ENCODE measurements at places on chromosomes 5 and 9.

- DNase-seq: no peak
Observed at GRCh38 chr9:89872913-89873707, 268.3 kb downstream of the GADD45G start.

GRCh38 chr5:83363111-83363885 is 108.2 kb upstream of the VCAN start:
- DNase-seq: no peak

- no peak for DNase-seq
Observed at GRCh38 chr9:125908136-125908535, 161.0 kb downstream of the PBX3 start.

DNA sequence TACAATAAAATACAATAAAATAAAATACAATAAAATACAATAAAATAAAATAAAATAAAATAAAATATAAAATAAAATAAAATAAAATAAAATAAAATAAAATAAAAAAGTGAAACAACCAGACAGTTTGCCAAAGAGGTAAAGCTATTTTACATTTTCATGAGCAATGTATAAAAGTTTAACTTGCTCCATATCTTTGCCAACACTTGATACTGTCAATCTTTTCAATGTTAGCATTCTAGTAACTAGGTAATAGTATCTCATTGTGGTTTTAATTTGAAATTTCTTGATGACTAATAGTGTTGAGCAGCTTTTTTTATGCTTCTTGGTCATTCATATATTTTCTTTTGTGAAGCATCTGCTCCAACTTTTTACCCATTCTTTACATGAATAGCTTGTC is 17.3 kb downstream of the TTC33 start:
- no peak for DNase-seq

GRCh38 chr9:86434039-86434726 is 80.0 kb upstream of the TUT7 start:
- DNase-seq: no peak

GRCh38 chr5:876398-877365 is 15.9 kb downstream of the BRD9 start:
- DNase-seq: no peak

DNA sequence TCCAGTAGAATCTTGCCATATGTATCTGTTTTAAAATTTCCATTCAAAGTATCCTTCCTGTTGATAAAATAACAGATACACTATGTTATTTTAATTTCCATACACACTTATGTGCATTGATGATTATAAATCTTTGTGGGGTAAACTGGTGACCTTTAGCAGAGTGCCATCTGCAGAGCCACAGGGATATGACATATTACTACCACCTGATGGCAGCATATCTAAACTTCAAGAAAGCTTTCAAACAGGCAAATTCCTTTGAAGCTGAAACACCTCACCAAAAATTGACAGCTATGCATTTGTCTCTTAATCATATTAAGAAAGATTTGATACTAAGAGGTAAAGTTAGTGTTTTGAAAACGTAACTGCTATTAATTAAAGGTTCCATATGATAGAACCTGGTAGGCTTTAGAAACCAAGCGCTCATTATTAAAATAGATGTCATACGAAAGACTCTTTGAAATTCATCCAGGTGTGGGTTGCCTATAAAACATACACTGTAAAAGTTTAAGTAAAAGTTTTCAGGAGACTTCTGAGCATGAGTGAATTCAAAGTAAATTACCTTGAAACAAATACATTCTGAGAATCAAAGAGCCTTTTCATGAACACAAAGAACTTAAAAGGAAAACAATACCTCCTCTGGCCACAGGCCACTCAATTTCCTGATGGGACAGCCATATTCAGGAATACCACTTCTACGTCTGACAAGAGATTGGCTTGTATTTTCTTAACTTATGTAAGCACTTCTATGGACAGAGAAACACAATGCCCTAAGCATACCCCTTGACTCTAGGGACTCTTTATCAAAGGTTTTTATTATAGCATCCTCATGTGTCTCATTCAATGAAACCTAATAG is 93.3 kb downstream of the KIAA0825 start:
- DNase-seq: no peak

DNA sequence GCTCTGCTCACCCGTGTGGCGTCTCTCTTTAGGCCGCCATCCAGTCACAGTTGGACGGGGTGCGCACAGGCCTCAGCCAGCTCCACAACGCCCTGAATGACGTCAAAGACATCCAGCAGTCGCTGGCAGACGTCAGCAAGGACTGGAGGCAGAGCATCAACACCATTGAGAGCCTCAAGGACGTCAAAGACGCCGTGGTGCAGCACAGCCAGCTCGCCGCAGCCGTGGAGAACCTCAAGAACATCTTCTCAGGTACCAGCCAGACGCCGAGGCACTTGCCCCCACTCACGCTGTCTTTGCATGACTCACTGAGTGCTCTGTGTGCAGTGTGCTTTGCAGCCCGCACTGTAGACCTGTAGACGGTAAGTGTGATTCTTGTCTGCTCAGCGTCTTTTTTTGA is 4.5 kb downstream of the EXOC3 start:
- no peak for DNase-seq

GRCh38 chr5:132086277-132086794 is 12.7 kb downstream of the CSF2 start:
- DNase-seq: no peak

DNA sequence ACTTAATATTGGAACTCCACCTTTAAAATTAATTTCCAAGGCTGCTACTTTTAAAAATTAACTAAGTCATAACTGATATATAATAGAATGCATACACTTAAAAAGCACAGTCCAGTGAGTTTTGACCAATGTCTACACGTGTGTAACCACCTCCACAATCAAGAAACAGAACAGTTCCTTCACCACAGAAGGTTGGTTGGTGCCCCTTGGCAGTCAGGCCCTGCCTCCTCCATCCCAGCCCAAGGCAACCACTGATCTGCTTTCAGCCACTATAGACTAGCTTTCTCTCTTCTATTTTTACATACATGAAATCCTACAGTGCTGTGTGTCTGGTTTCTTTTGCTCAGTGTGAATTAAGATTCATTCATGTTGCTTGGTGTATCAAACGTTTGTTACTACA is 215.2 kb downstream of the CRB2 start:
- no peak for DNase-seq

DNA sequence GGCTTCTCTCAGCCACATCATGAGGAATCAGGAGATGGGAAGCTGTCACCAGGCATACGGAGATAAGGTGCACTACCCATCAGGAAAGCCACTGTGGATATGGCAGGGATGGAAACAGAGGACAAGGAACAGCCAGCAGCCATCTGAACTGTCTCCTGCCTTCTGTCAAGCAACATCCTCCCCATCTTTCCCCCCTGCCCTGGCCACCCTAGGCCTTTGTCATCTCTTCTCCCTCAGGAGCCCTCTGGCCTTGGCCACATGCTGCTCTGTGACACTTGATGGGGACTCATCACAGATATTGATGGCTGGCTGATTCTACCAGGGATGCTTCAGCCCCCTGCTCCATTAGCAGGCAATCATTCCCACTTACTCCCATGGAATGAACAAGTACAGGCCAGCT is 21.1 kb upstream of the MEIKIN start:
- no peak for DNase-seq

DNA sequence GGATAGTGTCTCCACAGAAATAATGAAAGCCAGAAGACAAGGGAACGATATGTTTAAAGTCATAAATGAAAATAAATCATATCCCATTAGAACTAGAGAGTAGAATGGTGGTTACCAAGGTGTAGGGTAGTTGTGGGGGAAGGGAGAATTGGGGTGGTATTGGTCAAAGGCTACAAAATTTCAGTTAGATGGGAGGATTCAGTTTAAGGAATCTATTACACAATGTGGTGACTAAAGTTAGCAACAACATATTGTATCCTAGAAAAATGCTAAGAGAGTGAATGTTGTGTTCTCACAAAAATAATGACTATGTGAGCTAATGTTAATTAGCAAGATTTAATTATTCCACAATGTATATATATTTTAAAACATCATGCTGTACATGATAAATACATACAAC is 27.8 kb upstream of the LARP1 start:
- no peak for DNase-seq

GRCh38 chr5:166710271-166710670 is 1581.2 kb upstream of the WWC1 start:
- DNase-seq: no peak

DNA sequence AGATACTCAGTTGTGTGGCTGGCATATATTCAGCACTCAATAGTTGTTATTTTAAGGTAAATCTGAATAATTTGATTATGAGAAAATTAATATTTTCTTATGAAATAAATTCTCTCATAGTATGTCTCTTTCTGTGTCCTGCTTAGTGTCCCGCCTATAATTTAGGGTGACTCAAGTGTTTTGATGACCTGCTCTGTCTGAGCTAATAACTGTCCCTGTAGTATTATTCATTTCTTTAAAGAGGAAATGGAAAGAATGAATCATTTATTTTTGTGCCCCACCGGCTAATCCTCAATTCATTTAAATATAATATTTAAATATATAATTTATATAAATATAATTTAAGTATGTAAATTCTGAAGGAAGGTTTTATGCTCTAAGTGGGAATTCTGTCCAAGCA is 4.1 kb downstream of the SLC1A1 start:
- DNase-seq: no peak

DNA sequence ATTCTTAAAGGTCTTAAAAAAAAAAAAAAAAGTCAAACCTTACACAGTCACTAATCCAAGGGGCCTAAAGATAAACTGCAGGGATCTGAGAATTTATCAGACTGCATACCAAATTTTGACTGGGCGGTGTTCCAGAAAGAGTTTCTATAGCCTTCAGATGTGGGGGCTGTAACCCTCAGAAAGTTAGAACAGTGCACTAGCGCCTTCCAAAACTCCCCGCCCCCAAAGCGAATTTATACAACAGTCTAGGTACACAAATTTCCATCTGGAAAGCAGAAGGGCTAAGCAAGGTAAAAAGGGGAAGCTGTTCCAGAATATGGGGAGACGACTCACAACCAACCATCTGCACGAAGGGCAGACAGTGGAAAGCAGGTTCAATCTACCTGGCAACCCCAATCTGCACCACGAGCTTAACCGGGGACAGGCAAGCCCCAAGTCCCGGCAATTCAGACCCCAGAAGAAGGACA is 813 bp downstream of the ERMP1 start:
- DNase-seq: no peak

GRCh38 chr9:124228516-124228915 is 29.2 kb upstream of the NEK6 start:
- DNase-seq: no peak

DNA sequence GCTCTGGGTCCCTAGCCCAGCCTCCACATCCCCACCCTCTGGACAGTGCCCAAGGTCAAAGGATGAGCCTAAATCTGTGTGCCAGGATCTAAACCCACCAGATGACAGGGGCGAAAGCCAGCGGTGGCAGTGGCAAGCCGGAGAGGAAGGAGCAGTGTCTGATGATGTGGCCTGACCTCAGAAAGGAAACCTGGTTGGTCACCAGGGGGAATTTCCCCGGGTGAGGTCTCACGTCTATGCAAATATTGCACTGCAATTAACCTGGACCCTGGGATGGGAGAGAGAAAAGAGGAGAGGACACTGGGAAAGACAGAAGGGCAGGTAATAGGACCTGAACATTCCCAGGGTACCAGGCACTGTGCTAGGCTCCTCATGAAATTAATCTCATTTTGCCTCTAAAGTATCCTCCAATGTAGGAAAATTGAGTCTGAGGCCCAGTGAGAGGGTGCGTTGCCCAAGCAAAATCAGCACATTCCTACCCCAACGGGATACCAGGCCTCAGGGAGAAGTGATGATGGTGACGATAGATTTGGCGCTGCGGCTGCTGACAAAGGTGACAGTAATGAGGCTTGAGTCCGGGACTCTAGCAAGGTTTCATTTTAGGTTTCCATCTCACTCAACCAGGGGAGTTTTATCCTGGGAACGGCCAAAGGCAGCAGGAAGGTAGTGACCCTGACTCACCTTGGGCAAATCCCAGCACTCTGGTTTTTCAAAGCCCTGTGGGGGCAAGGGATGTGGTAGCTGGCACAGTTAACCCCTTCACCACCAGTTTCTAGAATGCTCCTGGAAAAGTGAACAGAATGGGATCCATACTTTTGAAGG is 13.4 kb upstream of the TNIP1 start:
- DNase-seq: no peak

- DNase-seq: no peak
Observed at GRCh38 chr5:99129768-99130501, 201.1 kb upstream of the CHD1 start.
